Stimulated activated CD8-positive, alpha-beta memory T cell treated with anti-CD3 and anti-CD28 coated beads, Interleukin-7, amount 100 ng/mL, for 24 hours (primary cell): ENCODE measurements at places on chromosomes 4 and X.

DNA sequence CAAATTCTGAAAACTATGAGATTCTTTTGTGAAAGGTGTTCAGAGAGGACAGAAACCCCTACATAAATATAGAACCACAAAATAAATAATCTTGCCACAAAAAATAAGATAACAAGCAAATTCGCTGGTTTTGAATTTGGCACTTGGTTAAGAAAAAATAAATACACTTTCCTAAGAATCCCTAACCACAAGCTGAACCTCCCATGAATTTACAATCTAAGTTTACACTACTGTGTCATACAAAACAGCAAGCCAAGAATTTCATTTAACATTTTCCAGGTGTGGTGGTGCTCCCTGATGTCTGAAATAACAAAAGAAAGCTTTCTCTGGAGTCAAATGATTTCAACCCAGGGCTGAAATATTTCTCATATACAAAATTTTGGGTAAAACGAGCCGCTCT, 121.0 kb downstream of the KCNIP4 start:
- no peak for DNase-seq

- no peak for DNase-seq
Observed at GRCh38 chrX:9988762-9989161, 21.6 kb downstream of the CLDN34 start.

DNA sequence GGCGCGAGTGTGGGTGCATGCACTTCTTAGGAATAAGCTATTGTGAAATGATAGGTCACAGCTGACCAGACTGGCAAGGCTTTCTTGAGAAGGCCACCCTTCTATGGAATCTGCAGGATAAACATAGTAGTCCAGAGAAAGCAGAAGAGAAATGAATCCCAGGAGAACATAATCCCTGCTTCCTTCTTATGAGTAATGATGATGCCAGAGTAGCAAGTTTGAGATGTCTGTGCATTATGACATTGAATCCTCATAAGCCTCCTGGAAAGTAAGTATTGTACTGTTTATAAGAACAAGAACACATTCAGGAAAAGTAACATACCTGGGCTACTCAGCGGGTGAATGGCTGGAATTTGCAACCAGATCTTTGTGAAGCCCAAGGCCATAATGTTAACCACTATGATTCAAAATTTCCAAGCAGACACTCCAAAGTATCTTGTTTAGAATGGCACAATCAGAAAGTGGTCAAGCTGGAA, 272.1 kb upstream of the HS3ST1 start:
- no peak for DNase-seq

DNA sequence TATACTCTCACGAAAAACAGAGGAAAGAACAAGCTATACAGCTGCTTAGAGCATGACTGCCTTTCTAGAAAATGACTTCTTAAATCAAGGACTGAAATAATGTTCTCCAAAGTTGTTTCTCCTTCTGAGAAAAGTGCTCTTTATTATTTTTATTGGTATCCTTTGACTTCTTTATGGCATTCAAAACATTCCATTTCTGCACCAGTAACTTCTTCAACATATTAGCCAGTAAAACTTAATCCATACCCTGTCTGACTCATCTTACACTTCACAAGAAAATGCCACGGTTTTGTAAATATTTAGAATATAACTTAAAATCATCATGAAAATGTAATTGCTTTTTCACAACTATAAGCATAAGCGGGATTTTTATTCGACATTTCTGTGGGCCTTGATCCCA, 180.4 kb downstream of the NR3C2 start:
- DNase-seq = no peak

- no peak for DNase-seq
Observed at GRCh38 chr4:57924951-57925350, 814.8 kb upstream of the IGFBP7 start.

DNA sequence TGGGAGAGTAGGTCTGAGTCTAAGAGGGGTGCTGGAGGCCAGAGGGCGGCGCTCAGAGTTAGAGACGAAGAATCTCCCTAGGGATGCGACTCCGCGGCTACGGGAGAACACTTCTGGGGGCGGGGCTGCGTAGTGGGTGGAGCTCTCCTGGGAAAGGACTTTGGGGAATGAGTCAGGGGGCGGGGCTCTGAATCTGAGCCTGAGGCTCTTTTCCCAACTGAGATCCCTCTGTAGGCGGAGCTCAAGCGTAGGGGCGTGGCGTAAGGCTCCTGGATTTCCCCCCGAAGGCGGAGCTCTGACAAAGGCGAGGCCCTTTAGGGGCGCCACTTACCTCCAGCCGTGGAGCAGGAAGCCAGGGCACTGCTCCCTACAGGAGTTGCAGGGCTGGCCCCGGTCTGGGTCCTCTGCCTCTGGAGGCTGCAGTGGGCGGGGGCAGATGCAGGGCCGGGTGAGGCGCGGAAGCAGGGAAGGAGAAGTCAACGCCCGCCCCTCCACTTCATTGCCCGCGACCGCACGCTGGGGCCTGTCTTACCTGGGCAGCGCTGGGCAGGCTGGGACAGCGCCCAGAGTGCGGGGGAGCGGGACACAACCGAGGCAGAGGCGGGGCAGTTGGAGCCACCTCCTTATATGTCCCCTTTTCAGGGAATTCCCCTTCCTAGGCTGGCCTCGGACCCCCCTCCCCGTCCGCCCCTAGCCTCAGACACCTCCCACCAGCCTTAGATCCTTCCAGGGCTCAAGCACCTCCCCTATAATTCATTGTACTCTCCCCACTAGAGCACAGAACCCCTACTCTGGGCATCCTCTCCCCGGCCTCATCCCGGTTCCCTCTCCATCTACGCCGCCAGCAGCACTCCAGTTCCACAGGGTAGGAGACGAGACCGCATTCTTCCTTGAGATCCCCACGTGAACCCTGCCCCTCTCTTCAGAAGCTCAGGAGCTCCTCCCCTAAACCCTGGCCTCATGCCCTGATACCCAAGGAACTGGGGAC, 1.6 kb downstream of the PRICKLE3 start:
- DNase-seq = no peak

GRCh38 chr4:146255463-146255862, 41.1 kb downstream of the REELD1 start:
- DNase-seq = no peak

- no peak for DNase-seq
Observed at GRCh38 chrX:21741869-21742701, 15.8 kb downstream of the SMPX start.

- DNase-seq = no peak
Observed at GRCh38 chrX:123422875-123423274, 238.8 kb downstream of the GRIA3 start.

DNA sequence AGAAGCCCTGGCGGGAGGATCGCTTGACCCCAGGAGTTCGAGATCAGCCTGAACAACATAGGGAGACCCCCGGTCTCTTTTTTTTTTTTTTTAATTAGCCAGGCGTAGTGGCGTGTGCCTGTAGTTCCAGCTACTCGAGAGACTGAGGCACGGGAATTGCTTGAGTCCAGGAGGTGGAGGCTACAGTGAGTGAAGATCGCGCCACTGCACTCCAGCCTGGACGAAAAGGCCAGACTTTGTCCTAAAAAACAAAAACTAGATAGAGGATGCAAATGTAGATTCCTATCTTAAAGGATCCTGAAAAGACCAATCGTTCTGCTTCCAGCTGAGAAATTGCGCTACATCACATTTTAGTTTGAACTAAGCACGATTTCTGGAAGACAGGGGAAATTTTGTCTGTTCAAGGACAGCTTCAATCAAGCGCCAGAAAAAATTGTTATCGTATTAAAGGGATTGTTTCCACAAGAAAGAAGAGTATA, 627 bp upstream of the HSD17B11 start:
- no peak for DNase-seq

DNA sequence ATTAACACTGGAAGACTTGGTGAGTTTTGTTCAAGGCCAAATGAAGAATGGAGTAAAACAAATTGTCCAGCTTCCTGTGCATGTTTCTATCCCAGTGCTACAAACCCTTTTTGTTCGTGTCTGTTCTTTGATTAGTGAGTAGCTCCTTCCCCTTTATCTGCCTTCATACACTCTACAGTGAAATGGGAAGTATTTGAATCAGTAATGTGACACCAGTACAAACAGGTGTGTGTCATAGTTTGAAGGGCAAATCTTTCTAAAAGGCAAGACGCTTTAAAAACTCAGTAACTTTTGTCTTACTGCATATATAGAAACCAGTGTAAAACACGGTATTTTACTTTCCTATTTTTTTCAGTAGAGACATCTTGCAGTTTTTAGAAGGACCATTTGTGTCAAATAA, 5.9 kb downstream of the ARHGEF38 start:
- no peak for DNase-seq

- no peak for DNase-seq
Observed at GRCh38 chr4:168825975-168826374, 184.1 kb downstream of the CBR4 start.

DNA sequence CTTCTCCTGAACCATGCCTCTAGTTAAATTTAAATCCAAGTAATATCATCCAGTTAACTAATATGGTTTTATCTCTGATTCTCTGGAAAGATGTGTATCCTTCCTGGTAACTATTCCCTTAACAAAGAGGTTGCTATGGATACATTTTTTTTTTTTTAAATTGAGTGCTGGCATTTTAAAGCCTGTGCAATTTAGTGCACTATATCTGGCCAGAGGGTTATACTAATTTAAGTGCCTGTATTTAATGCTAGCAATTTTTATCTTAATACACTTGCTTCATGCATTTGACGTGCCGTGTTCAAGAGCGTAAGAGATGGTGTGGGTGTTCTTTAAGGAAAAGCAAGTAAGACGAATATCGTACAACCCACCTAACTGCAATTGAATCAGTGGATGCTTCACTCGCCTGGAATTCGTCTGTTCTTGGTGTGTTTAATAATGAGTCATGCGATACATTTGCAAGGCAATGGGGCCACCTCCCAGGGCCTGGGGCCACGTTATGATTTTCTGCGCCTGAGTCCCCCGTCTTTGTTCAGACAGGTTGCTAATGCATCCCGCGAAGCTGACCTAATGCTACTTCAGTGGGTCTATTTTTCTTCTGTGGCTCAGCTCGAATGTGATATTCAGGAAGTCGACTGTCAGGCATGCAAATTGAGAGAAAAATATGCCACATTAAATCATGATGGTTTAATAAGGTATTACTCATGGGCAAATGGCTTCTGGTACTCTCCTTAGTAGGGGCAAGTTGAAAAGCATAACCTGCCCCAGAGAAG, 14.2 kb upstream of the MID1 start:
- no peak for DNase-seq

GRCh38 chrX:48737940-48738339, 23.6 kb upstream of the GLOD5 start:
- DNase-seq = no peak

DNA sequence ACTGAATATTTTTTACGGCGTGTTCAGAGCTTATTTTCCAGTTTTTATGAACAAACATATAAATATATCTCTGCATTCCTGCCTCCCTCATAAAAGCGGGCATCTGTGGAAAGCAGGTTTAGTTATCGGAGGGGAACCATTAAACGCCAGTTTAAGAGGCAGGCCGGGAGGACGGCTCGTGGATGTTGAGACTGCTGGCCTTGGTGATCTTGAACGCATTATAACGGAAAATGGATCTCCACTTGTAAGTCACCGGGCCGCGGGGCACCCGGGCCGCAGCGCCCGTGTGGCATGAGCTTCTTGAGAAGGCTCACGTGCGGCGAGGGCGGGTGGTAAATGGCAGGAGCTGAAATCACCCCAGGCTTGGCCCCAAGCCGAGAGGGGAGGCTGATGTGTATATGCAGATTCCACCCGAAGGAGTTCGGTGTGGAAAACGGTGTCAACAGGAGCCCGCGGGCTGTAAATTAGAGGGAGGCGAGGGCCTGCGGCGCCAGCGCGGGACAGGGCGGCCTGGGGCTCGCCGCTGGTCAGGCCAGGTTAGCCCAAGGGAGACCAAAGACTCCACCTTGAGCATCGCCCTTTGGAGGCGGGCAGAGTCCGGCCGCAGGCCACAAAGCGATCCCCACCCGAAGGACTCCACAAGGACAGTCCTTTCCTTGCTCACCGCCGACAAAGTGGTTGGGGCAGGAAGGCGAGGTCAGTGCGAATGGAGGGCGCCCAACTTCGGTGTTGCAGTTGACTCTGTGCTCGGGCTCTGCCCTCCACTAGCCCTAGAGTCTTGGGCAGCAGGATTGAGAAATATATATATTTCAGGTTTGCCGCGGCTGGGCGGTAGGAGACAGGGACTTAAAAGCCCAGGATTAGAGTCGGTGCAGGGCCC, 1.3 kb upstream of the HAND2 start:
- no peak for DNase-seq

DNA sequence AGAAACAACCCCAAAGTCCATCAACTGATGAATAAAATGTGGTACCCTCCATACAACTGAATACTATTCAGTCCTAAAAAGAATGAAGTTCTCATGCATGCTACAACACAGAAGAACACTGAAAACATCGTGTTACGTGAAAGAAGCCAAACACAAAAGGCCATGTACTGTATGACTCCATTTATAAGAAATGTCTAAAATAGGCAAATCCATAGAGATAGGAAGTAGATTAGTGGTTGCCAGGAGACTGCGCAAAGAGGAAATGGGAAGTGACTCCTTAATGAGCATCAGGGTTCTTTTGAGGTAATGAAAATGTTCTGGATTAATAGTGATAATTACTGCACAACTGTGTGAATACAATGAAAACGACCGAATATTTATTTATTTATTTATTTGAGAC, 23.4 kb downstream of the FBXW7 start:
- DNase-seq = no peak

- DNase-seq = no peak
Observed at GRCh38 chrX:16175329-16176061, 8.2 kb downstream of the MAGEB17 start.

DNA sequence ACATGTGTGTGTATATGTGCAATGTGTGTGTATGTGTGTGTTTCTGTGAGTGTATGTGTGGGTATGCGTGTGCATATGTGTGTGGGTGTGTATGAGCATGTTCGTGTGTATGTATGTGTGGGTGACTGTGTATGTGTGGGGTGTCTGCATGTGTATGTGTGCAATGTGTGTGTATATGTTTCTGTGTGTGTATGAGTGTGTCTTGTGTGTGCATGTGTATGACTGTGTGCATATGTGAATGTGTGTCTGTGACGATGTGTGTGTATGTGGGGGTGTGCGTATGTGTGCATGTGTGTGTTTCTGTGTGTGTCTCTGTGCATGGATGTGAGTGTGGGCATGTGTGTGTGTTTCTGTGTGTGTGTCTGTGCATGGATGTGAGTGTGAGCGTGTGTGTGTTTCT, 4.2 kb upstream of the ATP2B3 start:
- no peak for DNase-seq

DNA sequence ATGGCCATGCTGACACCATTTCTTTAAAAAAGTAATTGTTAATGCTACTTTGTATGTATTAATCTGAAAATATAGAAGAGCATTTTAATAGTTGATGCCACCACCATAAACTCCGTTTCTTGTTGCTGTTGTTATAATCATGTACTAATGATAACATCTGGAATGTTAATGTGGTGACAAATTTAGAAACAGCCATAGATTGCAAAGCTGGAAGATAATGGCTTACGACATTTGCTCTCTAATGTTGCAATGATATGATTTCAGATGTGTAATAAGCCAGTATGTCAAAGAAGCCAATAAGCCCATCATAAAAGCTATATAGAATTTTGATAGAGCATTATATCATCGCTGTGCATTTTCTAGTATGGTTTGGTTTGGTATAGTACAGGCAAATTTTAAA, 579.4 kb upstream of the ZFP42 start:
- no peak for DNase-seq

- DNase-seq = no peak
Observed at GRCh38 chr4:71334465-71334882, 4.3 kb upstream of the SLC4A4 start.

- DNase-seq = no peak
Observed at GRCh38 chr4:85555206-85555605, 80.3 kb downstream of the ARHGAP24 start.

- no peak for DNase-seq
Observed at GRCh38 chr4:19327364-19327763, 924.3 kb upstream of the SLIT2 start.

- no peak for DNase-seq
Observed at GRCh38 chr4:40954088-40954668, 204.4 kb downstream of the NSUN7 start.
